ENCODE measurements at places on chromosomes 11 and 22.

GRCh38 chr11:127308291-127308690, 307.7 kb upstream of the KIRREL3 start:
- DNase-seq = no peak

- DNase-seq = no peak
Observed at GRCh38 chr11:13169709-13170108, 107.9 kb upstream of the BMAL1 start.

DNA sequence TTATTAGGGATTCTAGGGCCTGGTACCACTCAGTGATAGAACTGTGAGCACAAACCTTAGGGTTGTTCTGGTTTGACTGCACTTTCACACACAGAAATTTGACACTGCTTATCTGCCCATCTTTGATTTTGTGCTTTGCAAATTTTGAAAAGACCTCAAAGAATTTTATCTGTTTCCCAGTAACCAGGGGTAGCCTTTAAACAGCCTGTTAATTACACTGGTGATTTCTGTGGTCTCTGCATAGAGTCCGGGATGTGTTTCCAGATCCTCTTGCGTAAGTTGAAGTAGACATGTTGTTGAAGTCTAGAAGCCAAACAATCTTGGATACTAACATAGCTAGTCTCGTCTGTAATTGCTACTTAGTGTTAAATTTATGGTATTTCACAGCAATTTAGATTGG, 75.3 kb downstream of the C22orf31 start:
- no peak for DNase-seq

GRCh38 chr11:66336234-66337102, at the start of gene RIN1:
RIN1 (minus strand) TSS chr11:66336434; CDS start chr11:66336402, 32 bp downstream.
- peak; percentile 89 for DNase-seq

DNA sequence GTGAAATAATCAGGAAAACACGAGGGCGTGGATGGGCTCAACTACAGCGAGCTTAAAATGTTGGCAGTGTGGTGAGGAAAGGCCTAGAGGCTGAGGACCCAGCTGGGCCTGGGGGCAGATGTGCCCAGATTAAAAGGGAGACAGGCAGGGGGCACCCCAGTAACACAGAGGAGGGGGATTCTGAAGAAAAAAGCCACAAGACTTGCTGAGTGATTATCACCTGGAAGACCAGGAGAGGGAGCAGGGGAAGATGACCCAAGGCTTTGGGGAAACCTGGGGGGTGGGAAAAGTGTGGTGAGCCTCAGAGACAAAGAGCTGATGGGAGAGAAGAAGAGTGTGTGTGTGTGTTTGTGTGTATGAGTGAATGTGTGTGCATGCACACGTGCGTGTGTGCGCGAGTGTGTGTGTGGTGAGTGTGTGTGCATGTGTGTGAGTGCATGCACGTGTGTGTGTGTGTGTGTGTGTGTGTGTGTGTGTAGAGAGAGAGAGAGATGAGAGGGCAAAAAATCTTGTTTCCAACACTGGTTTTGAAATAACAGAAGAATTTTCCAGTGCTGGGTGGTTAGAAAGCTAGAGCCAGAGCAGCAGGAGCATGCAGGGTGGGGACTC, 500.5 kb downstream of the BUD13 start:
- no peak for DNase-seq
